GM23248 (cell line): ENCODE measurements at places on chromosomes 2 and 18. TPM values are rescaled to one million over a fixed set of nuclear protein-coding genes. Genes with fewer than 3 reads are reported as not detected.

GRCh38 chr2:159489476-159489875, 126.9 kb downstream of the BAZ2B start:
- DNase-seq = no peak
- H3K27me3 ChIP-seq = no peaks in the 10 kb centered on the region
- no peak overlapping the region for H3K4me3 ChIP-seq
- H3K27ac ChIP-seq = no peak overlapping the region
- no peaks in the 10 kb centered on the region for H3K36me3 ChIP-seq

- H3K27ac ChIP-seq = no peak overlapping the region
- no peaks in the 10 kb centered on the region for H3K27me3 ChIP-seq
Observed at GRCh38 chr18:1691863-1692262, 787.2 kb downstream of the ADCYAP1 start.

- no peaks in the 10 kb centered on the region for H3K27me3 ChIP-seq
- no peak for DNase-seq
- no peaks in the 10 kb centered on the region for H3K36me3 ChIP-seq
- H3K4me1 ChIP-seq = peaks cover 6% of the 10 kb centered on the region; the same call in 1 of the 2 replicates
Observed at GRCh38 chr2:29485631-29486030, 370.4 kb downstream of the CLIP4 start.

GRCh38 chr2:71773218-71773617, 319.9 kb downstream of the DYSF start:
- H3K4me1 ChIP-seq = no peaks in the 10 kb centered on the region
- no peak overlapping the region for H3K4me3 ChIP-seq
- no peak for DNase-seq
- no peaks in the 10 kb centered on the region for H3K36me3 ChIP-seq

DNA sequence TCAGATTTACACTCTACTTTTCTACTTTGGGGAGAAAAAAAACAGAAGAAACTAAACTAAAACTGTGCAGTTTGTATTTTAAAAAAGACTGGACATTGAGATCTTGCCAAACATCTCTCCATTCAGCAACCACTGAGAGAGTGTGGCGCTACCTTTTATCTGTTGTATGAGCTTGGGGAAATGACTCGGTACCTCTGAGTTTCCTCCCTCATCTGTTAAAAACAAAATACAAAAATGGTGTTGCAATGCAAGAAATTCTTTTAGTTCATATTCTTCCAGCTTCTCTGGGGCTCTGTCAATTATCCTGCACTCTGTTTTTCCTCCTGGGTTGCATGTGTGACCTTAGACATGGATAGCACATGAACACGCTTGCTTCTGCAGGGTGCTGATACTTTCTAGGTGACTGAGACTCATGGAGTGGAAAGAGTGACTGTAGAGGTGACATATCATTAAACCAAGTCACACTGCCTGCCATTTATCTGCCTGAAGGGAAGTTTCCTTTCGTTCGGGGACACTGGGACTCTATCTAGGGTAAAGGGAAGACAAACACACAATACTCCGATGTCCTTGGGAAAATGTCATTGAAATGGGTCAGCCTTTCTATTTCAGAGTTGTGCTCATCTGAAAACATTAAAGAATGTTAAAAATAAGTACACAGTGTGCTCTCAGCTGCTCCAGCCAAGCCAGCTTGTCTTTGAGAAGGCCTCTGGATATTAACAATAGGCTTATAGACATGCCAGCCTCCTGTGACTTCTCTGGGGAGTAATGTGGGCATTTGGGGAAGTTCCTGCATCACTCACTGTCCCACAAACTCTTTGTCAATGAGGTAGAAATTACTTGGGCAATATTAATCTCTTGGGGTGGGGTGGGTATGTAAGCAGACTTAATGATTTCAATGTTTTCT, 91.4 kb downstream of the TRIB2 start:
- no peaks in the 10 kb centered on the region for H3K36me3 ChIP-seq
- no peak overlapping the region for H3K27ac ChIP-seq
- no peak overlapping the region for H3K4me3 ChIP-seq
- H3K4me1 ChIP-seq = peaks cover 30% of the 10 kb centered on the region

DNA sequence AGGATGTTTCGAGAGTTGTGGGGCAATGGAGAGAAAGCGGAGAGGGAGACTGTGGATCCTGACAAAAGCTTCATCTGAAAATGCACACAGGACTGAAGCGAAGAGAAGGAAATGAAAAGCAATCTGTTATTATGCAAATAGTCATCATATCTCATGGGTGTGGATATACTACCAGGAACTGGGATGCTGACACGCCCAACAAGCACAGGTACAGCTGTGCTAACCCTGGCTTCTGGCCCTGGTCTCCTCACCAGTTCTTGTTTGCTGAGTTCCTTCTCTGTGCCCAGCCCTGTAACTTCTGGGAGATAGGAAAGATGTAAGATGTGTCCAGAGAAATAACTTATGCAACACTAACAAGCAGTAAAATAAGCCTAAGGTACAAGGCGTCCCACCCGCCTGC, 358.8 kb downstream of the CMPK2 start:
- no peaks in the 10 kb centered on the region for H3K36me3 ChIP-seq
- H3K4me1 ChIP-seq = no peaks in the 10 kb centered on the region
- DNase-seq = no peak
- H3K27me3 ChIP-seq = no peaks in the 10 kb centered on the region

DNA sequence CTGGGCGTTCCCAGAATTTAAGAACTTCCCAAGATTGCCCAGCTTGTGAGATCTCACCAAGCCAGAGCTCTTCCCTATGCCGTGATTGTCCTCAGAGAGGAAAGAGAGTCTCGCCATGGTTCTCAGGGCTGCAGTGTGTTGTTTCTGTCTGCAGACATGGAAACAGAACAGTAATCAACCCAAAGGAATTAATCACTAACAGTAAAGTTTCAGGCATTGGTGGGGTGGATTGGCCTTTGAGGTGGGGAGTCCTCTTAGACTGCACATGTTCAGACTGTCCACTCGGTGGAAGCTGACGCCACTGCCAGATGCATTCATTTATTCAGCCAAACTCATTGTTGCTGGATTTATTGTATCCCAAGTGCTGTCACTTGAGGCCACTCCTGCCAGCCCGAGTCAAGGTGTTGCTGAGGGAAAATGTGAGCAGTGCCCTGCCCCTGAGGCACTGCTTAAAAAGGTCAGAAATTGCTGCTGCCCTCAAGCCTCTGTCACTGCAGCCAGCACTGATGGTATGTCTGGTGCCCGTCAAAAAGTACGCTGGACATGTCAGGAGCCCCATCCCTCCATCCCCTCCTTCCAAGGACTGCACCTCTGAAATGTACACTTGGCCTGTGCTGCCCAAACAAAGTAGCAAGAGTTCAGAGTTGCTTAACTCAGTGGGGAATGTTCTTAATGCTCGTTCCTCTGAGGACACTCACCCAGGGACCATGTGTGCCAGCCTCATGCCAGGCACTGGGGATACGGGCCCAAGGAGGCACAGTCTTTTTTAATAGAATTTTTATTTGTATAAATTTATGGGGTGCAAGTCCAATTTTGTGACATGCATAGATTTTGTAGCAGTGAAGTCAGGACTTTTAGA, 201.0 kb downstream of the GLI2 start:
- peaks cover 86% of the 10 kb centered on the region for H3K4me1 ChIP-seq
- no peaks in the 10 kb centered on the region for H3K27me3 ChIP-seq
- peak; percentile 65 for DNase-seq
- peak overlapping the region; percentile 91 for H3K27ac ChIP-seq
- H3K4me3 ChIP-seq = no peak overlapping the region
- H3K36me3 ChIP-seq = no peaks in the 10 kb centered on the region

DNA sequence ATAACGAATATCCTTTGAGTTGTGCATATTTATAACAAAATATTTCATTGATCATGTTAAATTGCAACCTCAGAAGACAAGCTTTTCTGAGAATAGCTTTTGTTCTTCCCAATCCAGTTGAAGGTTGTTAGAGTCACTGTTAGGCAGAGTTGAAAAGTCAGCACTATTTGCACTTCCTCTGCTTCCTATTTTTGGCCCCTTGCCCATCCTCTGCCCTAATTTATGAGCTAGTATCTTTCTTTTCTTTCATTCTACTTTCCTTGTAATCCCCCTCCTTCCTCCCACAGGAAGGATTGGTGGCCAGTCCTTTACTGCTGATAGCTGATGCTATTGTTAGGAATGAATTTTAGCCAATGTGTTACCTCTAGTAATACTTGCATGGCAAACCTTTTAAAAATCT, 4.9 kb downstream of the RALB start:
- no peaks in the 10 kb centered on the region for H3K27me3 ChIP-seq
- no peak overlapping the region for H3K27ac ChIP-seq

DNA sequence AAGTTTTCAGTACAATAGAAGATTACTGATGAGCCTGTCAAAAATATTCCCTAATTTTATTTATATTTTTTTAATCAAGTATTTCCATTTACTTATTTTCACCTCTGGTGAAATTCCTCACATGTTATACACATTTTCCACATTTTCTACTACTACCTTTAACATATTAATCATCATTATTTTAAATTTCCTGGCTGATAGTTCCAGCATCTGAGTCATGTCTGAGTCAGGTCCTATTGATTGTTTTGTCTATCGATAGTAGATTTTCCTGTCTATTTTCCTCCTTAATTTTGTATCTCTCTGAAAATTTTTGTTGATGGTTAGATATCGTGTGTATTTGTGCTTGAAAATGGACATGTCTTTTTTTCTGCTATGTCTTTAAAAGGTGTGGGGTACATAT, 211.8 kb upstream of the DSEL start:
- peaks cover 34% of the 10 kb centered on the region for H3K4me1 ChIP-seq
- no peak for DNase-seq
- no peak overlapping the region for H3K4me3 ChIP-seq
- no peak overlapping the region for H3K27ac ChIP-seq

- peak; percentile 94 for DNase-seq
- no peak overlapping the region for H3K4me3 ChIP-seq
- H3K36me3 ChIP-seq = no peaks in the 10 kb centered on the region
- peak overlapping the region; percentile 70 for H3K27ac ChIP-seq
- no peaks in the 10 kb centered on the region for H3K27me3 ChIP-seq
Observed at GRCh38 chr2:31446848-31447247, 32.3 kb upstream of the XDH start.

DNA sequence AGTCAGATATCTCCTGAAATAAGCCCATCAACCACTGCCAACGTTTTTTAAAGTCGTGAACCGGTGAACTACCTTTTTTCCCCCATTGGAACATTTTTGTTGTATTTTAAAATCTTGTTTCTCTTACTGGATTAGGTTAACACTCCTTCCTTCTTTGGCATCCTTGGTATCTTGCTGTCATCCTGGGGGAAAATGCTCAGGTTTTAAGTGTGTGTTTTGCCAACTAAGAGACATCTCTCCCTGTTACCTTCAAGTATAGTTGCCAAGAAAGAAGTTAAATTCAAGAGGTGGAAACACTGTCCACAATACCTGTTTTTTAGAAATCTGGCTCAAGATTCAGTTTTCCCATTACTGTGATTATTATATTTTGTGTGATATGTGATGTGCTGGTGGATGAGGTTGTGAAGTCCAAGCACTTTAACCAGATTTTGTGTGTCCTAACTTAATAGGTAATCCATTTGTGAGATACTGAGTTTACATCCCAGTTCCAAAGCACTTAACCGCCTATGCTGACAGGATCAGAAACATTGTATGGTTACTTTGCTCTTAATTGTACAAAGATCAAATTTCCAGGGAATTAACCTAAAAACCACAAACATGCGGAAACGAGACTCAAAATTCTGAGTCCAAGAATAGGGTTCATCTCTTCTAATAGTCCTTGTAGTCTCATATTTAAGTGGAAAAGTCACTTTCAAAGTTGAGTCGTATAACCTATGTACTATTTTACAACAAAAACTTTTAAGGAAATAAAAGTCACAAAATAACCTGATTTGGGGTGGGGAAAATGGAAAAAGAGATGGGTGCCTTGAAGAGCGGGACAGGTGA, 1.3 kb upstream of the SP3 start:
- H3K4me1 ChIP-seq = peaks cover 21% of the 10 kb centered on the region
- H3K27ac ChIP-seq = peak overlapping the region; percentile 93
- no peaks in the 10 kb centered on the region for H3K27me3 ChIP-seq
- no peaks in the 10 kb centered on the region for H3K36me3 ChIP-seq
- H3K4me3 ChIP-seq = peak overlapping the region; percentile 88
- no peak for DNase-seq

- H3K36me3 ChIP-seq = no peaks in the 10 kb centered on the region
- H3K4me3 ChIP-seq = no peak overlapping the region
- H3K27ac ChIP-seq = no peak overlapping the region
- H3K27me3 ChIP-seq = no peaks in the 10 kb centered on the region
- no peak for DNase-seq
- H3K4me1 ChIP-seq = no peaks in the 10 kb centered on the region
Observed at GRCh38 chr2:52145005-52145404, 1113.1 kb upstream of the NRXN1 start.

- H3K27me3 ChIP-seq = no peaks in the 10 kb centered on the region
- no peak for DNase-seq
- H3K4me3 ChIP-seq = no peak overlapping the region
Observed at GRCh38 chr2:36513661-36514060, 84.3 kb downstream of the FEZ2 start.

DNA sequence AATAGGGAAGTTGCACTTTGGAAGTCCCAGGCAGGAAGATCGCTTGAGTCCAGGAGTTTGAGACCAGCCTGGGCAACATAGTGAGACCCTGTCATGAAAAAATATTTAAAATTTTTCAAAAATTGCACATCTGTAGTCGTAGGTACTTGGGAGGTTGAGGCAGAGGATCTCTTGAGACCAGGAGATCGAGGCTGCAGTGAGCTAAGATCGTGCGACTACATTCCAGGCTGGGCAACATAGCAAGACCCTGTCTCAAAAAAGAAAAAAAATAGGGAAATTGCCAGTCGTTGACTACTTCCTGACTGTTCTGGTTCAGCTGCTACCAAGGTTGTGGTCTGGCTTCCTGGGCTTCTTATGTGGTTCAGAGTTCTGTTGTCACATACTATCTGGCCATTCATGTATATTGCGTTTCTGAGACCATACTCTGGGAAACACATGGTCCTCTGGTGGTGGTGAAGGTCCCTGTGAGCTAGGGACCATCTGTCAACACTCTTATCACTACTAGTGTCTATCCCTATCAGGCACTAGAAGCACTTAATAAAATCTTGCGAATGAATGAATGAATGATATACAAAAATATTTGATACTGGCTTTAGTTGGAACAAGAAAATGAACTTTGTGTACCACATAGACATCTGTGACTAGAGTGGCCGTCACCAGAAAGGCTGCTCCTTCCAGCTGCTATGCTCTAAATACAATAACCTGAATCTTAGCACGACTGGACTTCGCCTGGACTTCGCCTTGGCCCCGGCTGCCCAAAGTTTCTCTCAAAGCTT, 861 bp upstream of the KLHL23 start:
- DNase-seq = peak; percentile 25
- peak overlapping the region; percentile 72; the same call in 1 of the 2 replicates for H3K4me3 ChIP-seq
- H3K27ac ChIP-seq = no peak overlapping the region

DNA sequence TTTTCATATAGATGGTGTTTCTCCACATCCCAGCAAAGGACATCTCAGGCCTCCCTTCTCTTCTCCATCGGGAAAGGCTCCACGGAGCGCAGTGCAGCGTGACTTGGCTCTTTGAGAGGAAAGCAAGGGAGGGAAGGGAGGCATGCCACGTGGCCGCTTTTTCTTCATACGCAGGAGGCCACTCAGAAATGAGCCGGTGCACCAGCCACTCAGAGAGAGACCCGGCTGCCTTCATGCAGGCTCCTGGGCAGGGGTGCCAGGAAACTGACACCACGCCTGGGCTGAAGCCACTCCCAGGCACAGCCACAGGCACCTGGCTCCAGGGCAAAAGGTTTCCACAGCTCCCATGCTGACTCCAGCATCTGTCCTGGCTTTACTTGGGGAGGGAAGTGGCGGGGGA, 11.1 kb upstream of the LOXHD1 start:
- no peak overlapping the region for H3K27ac ChIP-seq
- H3K4me3 ChIP-seq = no peak overlapping the region
- peaks cover 13% of the 10 kb centered on the region for H3K27me3 ChIP-seq
- no peaks in the 10 kb centered on the region for H3K36me3 ChIP-seq

Gene UGT1A1
- not detected in 2 replicates for total RNA-seq

Gene CRYBA2
- total RNA-seq = not detected in 2 replicates

Gene ECEL1
- total RNA-seq = 0.54 TPM in 1 of 2 replicates, not detected in the other

Gene STAT1
- total RNA-seq = 227 and 232 TPM in 2 replicates

Gene PPP1CB
- total RNA-seq = 119 and 127 TPM in 2 replicates

Gene GATA6
- total RNA-seq = 17.6 and 19.0 TPM in 2 replicates

Gene SH3RF3
- total RNA-seq = 3.3 and 5.2 TPM in 2 replicates
